ENCODE measurements at places on chromosomes 4 and X. TPM values are rescaled to one million over a fixed set of nuclear protein-coding genes. Genes with fewer than 3 reads are reported as not detected.

- DNase-seq, result no peak
Observed at GRCh38 chr4:173424899-173425805, 26.2 kb upstream of the SCRG1 start.

DNA sequence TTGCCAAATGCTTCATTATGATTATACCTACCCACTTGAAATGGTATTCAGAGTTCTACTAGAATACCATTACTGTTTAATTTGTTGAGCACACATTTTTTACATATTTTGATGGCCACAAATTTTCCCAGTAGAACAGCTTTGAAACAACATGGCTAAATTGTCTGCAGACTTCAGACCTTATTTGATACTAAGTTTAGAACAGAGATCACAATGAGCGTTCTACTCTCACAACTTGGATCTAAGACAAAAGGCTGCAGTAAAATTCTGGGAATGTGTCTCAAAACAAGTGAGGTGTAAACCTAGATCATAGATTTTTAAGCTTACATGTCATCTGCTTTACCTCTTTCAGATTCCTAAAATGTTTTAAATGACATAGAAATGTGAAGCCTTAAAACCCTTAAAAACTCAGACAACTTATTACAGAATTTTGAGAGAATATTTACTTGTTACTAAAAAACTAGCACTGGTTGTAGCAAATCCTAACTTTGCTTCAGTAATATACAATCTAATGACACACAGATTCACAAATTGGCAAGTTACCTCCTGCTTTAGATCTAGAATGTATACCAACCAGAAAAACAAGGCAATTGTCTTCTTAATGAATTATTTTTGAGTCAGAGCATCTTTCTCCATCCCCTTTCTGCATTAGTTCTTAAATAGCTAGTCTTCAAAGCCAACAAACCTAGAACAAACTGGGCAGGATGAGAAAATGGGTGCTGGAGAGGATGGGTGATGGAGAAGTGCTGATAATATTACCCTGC is 243.3 kb downstream of the SLC7A11 start:
- no peak for DNase-seq

DNA sequence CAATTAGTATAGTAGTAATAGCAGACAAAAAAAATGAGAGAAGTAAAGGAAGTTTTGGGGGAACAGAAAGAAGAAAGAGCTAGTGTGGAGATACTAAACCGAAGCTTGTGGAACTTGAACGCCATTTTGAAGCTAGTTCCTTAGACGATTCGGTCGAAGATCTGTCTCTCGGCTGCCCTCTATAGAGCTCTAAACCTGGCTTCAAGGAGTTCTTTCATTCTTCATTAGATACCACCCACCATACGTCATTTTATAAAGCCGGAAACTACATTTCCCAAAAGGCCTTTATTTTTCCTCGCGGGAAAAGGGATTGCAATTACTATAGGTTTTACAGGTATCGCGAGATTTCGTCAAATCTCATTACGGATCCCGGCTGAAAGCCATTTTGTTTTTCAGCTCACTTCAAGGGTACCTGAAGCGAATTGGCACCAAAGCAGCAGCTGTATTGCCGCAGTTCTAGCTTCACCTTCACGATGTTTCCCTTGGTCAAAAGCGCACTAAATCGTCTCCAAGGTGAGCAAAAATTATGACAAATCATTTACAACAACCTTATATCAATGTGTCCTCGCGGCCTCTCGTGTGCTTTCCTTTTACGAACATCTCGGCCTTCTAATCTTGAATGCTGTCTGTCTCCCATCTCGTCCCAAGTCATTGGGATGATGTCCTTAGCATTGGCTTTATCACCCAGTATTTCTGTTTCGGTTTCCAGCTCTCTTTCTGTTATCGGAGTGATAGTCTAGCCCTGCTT is at the start of gene COX7B:
COX7B (plus strand) TSS at position 388 of the 748 bp plus-strand sequence; CDS start at position 474, 86 bp downstream.
- no peak for DNase-seq

DNA sequence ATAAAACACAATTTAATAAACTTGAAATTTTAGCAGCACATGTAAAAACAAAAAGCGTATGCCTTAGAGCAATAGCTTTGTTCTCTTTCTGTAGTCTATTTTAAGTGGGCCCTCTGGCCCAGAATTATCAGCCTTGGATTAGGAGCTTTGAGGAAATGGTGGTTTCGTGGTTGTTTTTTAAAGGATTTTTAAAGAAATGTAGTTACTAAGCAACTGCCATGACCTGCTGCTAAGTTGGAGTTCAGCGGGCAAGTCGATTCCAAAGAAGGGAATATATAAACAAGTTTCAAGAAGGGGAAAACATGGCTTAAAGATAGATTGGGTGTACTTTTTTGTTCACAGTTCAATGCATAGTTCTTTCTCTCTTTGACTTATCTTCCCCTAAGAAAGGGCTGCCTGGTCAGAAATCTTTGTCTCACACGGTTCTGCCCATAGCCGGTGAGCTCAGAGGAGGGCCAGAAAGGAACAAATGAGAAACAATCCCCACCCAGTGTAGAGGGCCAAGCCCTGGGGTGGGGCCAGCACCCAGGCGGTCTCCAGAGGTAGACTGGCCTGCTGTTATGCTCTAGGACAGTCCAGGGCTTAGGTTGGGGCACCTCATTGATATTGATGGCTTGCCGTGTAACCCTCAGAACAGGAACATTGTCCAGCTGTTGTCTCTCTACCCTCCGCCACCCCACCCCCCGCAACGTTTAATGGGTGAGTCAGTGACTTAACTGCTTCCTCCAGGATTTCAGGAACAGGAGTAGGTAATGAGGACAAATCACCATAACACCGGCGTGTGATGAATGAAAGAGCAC is 32.5 kb downstream of the DLG3 start:
- DNase-seq, result peak; percentile 6

GRCh38 chr4:10534820-10535219 is 77.6 kb upstream of the ZNF518B start:
- DNase-seq, result no peak

- DNase-seq, result no peak
Observed at GRCh38 chrX:6134255-6134654, 94.4 kb downstream of the NLGN4X start.

Gene S100G
- not detected for total RNA-seq

DNA sequence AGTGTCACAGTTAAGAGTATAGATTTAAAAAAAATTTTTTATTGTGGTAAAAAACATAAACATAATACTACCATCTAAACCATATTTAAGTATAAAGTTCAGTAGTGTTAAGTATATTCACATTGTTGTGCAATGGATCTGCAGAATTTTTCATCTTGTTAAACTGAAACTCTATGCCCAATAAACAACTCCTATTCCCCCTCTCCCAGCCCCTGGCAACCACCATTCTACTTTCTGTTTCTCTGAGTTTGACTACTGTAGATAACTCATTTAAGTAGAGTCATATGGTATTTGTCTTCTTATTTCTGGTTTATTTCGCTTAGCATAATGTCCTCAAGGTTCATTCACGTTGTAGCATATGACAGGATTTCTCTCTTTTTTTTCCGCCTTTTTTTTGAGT is 112.4 kb downstream of the PTTG2 start:
- DNase-seq, result no peak

Gene F8
- 32.6 TPM for total RNA-seq

Gene UGT2B17
- total RNA-seq, result not detected

DNA sequence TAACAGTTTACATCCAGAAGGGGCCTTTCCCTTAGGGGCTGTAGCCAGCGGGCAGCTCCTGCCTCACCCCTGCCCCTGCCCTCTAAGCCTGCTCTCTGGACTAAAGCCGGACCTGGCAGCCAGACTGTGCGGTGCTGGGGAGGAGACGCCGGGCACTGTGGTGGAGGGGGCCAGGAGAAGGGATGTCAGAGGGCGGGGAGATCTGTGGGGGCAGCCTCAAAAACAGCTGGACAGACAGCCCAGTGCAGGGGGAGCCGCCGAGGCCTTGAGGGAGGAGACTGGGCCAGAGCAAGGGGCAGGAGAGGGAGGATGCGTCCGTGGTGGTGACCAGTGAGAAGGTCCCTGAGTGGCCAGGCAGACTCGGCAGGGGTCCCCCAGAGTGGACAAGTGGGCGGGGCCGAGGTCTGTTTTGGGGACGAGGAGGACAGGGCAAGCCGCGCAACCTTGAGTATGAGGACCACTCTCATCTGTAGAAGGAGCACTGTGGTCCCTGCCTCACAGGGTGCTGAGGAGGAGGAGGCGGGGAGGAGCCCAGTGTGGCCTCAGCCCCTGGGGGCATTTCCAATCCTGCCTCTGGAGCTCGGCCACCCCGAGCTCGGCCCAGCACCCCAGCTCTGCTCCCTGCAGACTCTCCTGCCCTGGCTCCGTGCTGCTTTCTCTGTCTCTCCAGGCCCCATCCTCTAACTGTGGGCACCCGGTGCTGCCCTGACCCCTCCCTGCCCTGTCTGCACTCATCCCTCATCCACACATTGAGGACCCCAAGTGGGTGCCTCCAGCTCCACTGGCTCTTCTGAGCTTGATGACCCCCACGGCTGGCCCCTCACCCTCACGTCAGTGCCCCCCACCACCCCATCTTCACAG is 59.2 kb upstream of the NKX1-1 start:
- peak; percentile 8 for DNase-seq

GRCh38 chr4:42417550-42417949 is 20.3 kb downstream of the SHISA3 start:
- no peak for DNase-seq

- DNase-seq, result no peak
Observed at GRCh38 chrX:129510331-129510730, 13.0 kb downstream of the SMARCA1 start.

DNA sequence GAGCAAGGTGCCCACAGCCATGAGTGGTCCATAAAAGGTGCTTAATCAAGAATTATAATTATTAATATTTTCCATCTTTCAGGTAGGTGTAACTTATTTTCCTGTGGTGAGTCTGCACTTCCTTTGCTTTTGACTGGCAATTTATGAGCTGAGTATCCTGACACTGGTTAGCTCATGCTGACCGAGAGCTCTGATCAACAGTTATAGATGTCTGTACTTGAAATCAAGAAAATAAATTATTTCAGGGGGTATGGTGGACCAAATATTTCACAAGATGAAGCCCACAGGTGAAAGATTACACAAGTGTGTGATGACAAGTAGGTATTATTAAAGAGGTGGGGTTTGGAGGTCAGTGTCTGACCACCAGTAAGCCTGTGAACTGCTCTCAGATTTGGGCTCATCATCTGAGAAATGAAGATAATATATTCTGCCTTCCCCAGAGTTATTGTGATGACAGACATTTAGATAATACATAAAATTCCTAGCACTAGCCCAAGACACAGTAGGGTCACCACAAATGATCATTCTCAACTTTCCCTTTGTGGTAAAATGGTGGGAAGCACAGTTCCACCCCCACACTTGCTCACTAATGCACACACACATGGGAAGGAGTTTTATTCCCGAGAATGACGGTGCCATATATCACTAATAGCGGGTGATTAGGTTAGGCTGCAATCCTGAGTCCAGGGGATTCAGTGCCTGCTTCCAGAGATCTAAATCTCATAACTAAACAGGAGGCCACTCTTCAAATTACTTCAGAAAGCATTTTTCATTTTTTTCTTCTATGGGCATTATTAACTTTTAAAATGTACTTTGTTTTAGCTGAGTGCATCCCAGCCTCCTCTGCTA is 34.0 kb upstream of the PACRGL start:
- DNase-seq, result no peak

- DNase-seq, result no peak
Observed at GRCh38 chrX:143663755-143664154, 27.9 kb upstream of the SLITRK4 start.

DNA sequence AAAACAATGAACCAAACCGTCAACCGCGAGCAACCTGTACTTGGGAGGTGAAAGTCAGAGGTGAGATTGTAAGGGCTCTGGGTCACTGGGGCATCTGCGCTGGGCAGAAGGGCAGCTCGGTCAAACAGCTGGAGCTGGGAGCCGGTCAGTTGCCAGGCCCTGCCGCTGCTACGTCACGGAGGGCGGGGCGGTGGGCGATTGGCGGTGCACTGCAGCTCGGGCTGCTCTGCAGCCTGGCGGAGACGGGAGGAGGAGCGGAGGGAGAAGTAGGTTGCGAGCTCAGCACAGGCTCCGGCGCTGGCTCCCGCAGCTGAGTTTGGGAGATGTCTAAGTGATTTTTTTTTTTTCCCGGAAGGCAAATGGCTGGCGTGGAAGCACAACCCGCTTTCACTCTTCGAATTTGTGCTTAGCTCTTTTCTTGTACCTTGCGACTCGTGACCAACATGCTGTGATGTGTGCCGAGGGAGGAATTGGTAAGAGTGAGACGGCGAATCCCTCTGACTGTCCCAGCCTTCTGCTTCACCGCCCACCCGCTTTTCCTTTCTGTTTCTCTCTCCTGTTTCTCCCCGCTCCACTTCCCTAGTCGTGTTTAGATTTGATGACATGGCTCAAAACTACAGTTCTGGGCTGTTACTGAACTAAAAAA is at the start of gene ATP10D:
ATP10D (plus strand) TSS at position 229 of the 646 bp plus-strand sequence. CDS start 27,266 bp downstream, outside the sequence.
- DNase-seq, result peak; percentile 96

- DNase-seq, result no peak
Observed at GRCh38 chrX:39421006-39421405, 619.7 kb downstream of the MID1IP1 start.

DNA sequence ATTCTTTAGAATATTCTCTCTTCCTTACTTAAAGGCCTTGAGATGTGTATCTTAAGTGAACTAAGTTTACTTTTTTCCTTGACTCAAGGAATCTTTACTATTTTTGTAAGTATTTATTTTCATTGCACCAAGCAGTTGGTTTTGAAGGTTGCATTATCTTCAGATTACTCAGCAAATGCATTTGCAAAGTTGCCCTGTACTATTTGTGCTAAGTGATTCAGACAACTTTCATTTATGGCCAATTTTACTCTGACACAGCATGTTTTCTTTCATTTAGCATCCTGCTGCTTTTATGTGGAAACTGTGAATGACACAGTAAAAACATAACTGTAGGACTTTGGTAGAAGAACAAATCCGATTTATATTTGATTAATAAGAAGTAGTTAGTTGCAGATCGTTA is 191.0 kb downstream of the CCSER1 start:
- no peak for DNase-seq

DNA sequence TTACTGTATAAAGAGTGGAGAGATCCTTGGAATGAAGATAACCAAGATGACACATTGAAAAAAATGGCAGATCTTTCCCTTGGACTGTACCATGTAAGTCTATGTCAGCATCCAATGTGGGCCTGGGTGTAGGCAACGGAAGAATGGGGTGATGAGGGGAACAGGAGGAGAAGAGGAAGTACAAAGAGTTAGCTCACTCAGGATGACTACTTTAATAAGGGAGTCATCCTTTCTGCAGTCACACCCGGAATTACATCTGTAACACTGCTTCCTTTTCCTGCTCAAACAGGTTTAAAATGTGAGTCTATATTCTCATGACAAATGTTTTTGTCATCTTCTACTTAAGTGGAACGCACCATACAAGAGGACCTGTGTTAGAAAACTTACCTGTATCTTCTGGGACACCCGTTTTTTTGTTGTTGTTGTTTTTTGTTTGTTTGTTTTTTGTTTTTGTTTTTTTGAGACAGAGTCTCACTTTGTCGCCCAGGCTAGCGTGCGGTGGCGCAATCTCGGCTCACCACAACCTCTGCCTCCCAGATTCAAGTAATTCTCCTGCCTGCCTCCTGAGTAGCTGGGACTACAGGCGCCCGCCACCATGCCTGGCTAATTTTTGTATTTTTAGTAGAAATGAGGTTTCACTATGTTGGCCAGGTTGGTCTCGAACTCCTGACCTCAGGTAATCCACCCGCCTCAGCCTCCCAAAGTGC is 18.0 kb downstream of the HPSE start:
- DNase-seq, result no peak

- DNase-seq, result no peak
Observed at GRCh38 chrX:42515939-42516338, 262.0 kb downstream of the PPP1R2C start.

Gene RTL9
- 0.65 TPM for total RNA-seq

GRCh38 chr4:185036019-185036418 is 17.7 kb downstream of the HELT start:
- DNase-seq, result no peak
